ENCODE measurements at places on chromosomes 1 and 21. TPM values are rescaled to one million over a fixed set of nuclear protein-coding genes. Genes with fewer than 3 reads are reported as not detected.

DNA sequence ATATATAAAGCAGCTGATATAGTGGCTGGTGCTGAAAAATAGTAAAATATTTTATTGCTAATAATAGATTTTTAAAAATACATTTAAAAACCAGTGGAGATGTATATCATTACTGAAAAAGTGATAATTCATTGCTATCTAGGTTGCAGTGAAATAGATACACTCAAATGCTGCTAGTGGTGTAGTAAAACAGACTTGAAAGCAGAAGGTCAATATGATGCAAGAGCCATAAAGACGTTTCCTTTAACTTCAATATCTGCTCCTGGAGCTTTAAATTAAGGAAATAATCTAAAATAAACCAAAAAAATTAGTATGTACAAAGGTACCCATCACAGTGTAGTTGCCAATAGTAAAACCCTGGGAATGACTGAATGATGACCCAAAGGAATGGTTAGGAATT is 26.2 kb downstream of the RHEX start:
- no peak for DNase-seq

- no peak for DNase-seq
Observed at GRCh38 chr1:94115254-94115899, 5.6 kb downstream of the ABCA4 start.

GRCh38 chr1:6801966-6802365 is 16.7 kb downstream of the CAMTA1 start:
- no peak for DNase-seq

DNA sequence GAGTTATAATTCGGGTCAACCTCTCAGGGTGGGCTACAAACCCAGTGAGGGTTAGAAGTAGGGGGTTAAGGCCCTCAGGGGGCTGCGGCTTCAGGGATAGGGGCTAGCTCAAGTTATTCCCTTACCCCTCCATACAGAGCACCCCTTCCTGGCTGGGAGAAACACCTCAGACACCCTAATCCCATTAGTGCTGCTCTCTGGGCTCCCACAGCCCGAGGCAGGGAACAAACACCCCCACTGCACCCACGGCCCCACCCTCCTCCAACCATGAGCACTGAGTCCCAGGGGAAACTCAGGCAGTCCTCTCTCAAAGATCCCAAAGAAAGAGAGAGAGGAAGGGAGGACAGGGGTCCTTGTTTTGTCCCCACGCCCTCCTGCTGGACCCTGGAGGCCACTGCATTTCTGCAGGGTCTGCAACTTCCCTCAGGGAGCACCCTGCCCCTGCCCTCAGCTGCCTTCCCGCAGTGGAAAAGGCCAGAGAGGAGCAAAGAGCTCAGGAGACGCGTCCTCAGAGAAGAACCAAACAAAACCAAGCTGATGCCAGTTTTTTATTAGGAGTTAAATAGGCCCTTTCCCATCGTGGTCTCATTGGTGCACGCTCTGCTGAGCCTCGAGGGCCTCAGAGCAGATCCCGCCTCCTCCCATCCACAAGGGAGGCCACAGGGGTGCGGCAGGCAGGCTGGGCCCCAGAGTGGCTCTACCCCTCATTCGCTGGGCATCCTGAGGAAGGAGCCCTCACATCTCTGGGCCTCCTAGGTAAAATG is 1.4 kb upstream of the S100A4 start:
- DNase-seq, result no peak

The HOOK1 gene
- total RNA-seq, result 1.3 TPM

The ARHGAP29 gene
- total RNA-seq, result 63.2 TPM

The WNT3A gene
- not detected for total RNA-seq

Data from omental fat pad (tissue), 4 donors.